ENCODE measurements at places on chromosomes 7 and 10.

DNA sequence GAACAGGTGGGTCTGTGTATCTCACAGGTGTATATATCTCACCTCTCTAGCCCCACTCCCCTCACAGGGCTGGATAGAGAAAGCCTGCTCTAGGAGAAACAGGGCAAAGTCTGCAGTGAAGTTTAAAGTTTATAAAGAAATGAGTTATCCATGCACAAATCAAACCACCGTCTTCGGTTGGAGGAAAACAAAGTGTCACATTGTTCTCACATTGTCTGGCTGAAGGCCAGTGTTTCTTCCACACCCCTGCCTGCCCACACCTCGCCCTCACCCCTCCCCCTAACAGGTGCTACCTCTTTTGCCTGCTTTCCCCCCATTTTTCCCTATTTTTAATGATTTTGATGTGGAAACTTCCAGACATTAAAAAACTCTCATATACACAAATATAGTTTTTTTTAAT, 25.8 kb downstream of the AQP1 start:
- DNase-seq: no peak

DNA sequence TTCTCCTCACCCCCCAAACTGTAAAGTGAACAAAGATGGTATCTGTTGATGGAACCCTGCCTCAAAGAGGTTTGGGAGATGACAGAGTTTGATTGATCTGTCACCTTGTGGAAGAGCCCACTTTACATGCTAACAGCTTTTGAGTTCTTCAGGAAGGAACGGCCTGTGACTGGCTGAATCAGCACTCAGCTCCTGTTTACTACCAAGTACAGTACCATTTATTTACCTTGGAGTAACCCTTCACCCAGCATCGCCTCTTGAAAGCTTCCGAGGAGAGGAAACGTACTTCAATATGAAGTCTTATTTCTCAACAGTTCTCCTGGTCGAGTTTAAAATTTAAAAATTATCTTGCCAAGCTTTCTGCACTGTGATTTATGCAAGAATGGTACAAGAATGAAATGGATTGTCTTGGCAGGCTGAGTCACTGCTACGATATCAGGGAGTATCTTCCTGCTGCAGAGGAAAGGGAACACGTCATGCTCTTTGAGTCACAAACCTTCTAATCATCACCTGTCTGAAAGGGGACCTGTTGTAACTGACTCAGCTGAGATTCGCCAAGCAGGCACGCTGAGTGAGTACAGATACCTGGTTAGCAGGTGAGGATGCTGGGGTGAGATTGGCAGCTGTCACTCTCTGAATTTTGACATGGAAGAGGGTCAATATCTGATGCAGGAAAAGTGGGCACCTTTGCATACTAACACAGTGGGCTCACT, 30.1 kb downstream of the KLF6 start:
- DNase-seq: no peak

- no peak for DNase-seq
Measured at GRCh38 chr10:61047081-61047480, 103.1 kb upstream of the RHOBTB1 start.

DNA sequence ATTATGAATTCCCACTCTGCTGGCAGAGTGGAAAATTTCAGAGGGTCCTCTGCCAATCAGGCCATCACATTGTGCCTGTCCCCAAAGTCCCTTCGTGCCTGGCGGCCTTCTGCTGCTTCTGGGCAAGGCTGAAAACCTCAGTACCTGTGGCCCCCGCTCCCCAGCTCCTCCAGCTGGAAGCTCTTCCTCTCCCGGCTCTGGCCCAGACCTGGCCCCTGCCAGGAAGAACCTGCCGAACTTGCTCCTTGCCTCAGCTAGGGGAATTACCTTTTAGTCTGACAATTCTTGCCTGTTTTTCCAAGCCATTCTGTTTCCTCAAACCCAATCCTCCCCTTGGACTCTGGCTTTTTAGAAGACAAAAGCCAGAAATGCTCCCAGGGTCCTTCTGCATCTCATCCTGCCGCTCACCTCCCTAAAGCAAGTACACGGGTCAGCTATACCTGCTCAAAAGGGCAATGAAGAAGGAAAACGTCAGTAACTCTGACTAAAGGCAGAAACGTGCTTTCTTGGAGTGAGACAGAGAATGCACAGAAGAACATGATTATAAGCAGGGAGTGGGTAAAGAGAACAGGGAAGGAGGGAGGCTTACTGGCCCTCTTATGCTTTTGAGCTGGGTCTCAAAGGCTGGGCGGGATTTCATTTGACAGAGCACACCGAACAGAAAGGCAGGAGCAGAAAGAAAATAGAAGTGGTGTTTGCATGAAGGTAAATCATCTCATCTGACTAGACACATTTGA, 28.1 kb upstream of the TRIL start:
- no peak for DNase-seq

DNA sequence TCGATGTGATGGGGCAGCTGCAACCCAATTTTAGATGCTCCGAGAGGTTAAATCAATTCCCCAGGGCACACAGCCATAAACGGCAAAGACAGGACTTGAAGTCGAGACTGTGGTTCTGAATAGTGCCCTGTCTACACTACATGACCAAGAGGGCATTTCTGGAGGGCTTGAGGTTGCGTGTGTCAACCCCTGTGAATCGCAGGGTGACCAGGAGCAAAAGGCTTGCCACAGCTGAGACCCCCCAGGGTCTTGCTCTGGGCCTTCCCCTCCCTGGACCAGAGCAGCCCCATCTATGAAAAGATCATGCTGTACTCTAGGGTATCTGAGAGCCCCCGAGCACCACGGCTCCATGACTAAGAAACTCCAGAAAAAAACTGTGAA, 26.8 kb upstream of the RASGEF1A start:
- no peak for DNase-seq

- no peak for DNase-seq
Measured at GRCh38 chr7:28114056-28114455, 66.5 kb downstream of the JAZF1 start.

Data from stimulated activated CD4-positive, alpha-beta T cell treated with anti-CD3 and anti-CD28 coated beads, Interleukin-12 subunit alpha, Interleukin-12 subunit beta, amount 100 ng/mL, for 48 hours (primary cell).